ENCODE measurements at places on chromosomes 5 and 9.

DNA sequence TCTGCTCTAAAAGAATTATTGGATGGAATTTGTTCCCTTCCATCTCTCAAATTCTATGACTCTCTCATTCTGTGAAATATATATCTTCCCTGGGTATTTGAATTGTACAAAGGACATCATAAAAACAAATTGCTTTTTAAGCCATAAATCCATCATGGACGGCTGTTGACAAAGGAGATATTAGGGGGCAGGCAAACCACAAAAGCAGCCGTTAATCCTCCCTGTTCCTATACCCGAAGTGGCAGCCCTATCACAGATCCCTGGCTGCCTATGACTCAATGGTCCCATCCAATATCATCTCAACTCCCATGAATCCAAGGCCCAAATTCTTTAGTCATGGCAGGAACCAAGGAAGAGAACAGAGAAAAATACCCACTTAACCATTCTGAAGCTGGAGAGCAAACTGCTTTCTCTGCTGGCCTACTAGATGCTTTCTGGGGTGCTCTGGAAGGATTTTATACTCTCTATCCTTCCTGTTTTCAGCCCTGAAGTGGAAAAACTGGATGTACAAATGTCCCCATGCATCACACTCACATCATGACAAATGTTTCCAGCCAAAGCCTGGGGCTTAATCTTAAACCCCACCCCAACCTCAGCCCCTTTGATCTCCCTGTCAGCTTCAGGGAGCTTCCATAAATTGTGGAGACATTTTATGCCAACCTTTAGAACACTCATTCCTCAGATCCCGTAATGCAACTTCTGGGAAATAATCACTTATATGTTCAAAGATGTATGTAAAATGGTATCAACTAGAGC is 59.5 kb downstream of the FAM114A2 start:
- DNase-seq: no peak

DNA sequence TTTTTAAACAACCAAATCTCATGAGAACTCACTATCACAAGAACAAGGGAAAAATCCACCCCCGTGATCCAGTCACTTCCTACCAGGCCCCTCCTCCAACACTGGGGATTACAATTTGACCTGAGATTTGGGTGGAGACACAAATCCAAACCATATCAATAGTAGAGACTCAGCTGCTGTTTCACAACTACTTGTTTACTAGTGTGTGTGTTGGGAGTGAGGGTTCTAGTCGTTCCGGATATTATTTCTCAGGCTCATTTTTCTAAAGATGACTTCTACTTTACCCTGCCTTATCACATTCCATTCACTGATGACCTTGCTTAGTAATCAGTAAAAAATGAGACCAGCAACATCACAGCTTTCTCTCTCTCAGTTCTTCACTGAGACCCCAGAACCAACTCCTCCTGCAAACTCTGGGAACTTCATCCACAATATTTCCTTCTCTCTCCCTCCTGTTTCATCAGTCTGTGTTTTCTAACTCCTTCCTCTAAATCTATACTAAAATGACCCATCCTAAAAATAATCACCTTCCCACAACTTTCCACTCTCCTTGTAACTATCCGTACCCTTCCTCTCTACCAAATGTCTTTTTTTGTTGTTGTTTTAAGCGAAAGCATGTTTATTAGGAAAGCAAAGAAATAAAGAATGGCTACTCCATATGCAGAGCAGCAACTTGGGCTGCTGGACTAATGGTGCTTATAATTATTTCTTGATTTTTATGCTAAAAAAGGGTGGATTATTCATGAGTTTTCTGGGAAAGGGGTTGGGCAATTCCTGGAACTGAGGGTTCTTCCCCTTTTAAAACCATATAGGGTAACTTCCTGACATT is 121.5 kb upstream of the SPRY4 start:
- no peak for DNase-seq

- DNase-seq: peak; percentile 84
These were observed 1.1 kb downstream of the FUT7 start for GRCh38 chr9:137030538-137031527.

DNA sequence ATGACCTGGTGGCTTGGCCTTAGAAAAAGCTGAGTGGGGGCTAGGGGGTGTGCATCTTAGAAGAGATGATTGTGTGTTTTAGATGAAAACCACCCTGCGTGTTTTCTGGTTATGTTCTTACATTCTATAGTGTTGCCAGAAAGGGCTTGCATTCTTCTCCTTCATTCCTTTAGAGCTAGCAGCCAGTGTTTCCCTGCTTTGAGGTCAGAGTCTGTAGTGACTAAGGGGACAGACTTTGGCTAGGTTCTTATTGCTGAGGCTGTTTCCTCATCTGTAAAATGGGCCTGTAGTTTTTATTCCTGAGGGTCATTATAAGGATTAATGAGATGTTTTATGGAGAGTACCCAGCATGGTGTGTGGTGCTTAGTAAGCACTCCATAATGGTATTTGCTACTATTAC is 6.4 kb downstream of the MAST4 start:
- no peak for DNase-seq

All from activated effector memory CD4-positive, alpha-beta T cell treated with anti-CD3 and anti-CD28 coated beads, Interleukin-2, amount 50 U/mL, for 16 hours (primary cell).